ENCODE measurements at places on chromosomes 11 and 22. TPM values are rescaled to one million over a fixed set of nuclear protein-coding genes. Genes with fewer than 3 reads are reported as not detected.

Gene KCNJ11
- 5.9 TPM for total RNA-seq

Gene TRIM48
- not detected for total RNA-seq

Gene PATE2
- total RNA-seq: not detected

Gene OR8D4
- total RNA-seq: 0.14 TPM

Gene HEPHL1
- total RNA-seq: 0.07 TPM

Gene GLYAT
- total RNA-seq: 0.10 TPM

Gene OR2D2
- total RNA-seq: 0.24 TPM

Gene MUC5AC
- not detected for total RNA-seq

GRCh38 chr11:31022080-31022479 is 347.5 kb downstream of the DCDC1 start:
- no peak for DNase-seq

DNA sequence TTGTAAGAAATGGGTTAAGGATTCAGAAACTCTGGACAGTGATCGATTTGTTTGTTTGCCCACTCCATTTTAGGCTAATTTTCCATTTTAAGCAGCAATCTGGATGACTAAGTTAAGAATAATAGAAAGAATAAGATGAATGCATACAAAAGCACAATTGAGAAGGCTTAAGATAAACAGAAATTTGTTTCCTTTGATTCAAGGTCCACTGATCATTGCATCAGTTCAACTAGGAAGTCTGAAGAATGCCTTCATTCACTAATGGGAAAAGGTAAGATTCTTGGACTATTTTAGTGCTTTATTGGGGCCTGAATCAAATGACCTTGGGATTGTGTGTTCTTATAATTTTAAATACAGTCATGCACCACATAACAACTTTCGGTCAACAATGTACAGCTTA is 140.8 kb downstream of the CADM1 start:
- DNase-seq: no peak

GRCh38 chr11:77155082-77155475 is 27.0 kb downstream of the MYO7A start:
- DNase-seq: no peak

DNA sequence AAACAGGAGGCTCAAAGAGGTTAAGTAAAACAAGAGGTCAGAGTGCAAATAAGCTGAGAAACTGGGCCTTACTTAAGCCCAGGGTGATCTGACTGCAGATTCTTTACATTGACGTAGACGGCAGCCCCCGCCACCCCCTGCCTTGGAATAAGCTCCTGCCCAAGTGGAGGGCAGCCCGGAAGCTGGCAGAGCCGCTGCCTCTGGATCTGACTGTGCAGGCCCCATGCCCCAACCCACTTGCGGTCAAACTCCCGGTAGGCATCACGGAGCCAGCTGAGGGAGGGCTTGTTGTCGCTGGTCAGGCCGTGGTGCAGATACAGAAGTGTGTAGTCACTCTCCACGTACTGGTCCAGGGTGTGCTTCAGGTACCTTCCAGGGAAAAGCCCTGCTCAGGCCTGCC is 18.6 kb downstream of the ARHGAP1 start:
- no peak for DNase-seq

DNA sequence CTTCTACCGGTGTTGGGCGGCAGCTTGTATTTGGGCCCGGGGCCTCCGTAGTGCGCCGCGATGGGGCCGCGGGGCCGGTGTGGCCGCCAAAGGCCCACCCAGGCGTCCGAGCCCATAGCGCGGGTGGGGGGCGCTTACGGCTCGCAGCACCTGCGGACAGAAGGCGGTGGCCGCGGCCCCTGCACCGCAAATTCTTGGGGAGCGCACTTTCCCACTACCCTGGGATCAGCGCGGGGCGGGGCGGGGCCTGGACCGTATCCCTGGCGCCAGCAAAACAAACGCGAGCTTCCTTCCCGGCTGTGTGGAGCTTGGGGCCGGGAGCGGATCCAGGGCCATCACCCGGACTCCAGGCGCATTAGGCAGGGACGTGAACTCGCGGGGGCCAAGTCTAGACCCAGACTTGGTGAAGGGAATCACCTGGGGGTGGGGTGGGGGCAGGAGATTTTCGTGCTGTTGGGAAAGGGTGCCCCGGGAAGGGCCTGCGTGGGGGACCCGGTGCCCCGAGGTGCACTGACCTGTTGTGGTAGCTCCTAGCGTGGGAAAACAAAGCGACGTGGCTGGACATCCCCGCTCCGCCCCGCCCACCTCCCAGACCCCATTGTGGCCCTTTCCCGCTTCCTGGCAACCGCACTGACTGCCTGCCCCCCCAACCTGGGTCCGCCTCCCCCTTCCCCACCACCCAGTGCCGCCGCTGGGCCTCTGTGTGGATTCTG is 2.3 kb upstream of the TYMP start:
- DNase-seq: peak; percentile 76

DNA sequence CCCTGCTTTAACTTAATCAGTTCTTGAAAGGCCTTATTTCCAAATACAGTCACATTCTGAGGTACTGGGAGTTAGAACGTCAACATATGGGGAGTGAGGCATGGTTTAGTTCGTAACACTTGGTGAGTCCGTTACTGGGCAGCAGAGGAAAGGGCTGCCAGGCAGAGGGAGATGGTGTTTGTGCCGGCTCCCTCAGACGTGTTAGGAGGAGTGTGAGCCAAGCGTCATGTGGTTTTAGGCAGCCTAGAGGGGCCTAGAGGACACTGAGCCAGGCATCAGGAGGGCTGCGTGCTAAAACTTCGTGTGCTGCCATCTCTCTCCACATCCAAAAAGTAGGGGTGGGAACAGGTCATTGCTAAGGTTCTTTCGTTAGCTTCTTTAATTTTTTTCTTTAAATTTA is 10.2 kb downstream of the BCR start:
- DNase-seq: no peak

DNA sequence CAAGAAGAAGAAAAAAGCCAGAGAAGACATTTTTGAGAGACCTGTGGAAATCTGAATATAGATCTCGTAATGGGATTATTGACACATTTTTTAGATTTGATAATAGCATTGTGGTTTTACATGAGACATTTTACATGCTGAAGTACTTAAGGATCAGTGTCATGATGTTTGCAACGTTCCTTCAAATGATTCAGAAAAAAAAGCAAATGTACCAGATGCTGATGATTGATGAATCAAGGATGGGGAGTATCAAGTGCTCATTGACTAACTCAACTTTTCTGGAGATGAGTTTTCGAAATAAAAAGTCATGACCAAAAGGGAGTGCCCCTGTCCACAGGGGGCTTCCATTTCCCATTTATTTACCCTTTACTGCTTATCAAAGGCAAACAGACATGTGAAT is 207.0 kb upstream of the SORL1-AS1 start:
- DNase-seq: no peak

DNA sequence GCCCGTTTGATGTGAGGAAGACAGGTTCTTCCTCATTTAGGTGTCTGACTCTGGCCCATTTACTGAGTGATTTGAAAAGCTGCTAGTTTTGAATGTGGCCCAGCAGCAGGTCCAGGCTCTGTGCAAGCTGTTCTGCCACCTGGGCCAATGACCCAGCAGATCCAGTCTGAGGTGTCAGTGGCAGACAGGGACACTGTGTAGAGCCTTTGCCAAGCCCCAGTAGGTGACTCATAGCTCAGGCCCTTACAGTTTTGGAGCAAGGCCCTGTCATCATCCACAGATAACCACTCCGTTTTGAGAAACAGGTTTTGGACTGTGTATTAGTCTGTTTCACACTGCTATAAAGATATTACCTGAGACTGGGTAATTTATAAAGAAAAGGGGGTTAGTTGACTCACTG is 23.9 kb downstream of the TSPAN32 start:
- no peak for DNase-seq

DNA sequence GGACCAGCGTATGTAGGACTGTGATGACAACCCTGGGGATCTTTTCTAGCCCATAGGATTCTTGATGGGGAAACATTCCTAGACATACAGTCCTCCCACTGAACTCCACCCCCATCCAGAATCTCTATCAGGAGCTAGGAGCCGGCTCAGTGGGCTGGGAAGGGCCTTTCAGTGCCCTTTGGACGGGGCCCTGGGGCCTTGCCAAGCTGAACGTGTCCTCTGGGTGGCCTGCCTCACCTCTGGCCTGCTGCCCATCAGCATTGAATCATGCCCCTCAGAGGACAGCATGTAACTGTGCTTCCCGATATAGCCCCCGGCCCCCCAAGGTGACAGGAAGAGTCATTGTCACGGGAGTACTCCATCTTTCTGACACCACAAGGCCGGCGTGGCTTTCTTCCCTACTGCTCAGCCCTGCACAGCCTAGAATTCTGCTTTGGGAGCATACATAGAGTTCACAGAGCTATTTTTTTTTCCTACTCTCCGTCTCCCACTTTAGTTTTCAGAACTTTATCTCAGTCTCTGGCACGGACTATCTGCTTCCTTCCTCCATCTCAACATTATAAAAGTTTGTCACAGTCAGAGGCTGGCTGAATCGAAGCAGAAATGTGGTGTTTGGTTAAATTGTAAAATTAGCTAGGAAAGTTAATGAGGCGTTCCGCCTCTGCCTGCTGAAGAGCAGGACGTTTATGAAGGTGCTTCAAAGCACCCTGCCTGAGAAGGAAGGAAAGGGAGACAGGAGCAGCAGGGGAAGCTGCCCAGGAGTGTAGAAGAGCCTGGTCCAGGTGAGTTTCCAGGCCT is 111.9 kb downstream of the ZBTB16 start:
- DNase-seq: no peak

DNA sequence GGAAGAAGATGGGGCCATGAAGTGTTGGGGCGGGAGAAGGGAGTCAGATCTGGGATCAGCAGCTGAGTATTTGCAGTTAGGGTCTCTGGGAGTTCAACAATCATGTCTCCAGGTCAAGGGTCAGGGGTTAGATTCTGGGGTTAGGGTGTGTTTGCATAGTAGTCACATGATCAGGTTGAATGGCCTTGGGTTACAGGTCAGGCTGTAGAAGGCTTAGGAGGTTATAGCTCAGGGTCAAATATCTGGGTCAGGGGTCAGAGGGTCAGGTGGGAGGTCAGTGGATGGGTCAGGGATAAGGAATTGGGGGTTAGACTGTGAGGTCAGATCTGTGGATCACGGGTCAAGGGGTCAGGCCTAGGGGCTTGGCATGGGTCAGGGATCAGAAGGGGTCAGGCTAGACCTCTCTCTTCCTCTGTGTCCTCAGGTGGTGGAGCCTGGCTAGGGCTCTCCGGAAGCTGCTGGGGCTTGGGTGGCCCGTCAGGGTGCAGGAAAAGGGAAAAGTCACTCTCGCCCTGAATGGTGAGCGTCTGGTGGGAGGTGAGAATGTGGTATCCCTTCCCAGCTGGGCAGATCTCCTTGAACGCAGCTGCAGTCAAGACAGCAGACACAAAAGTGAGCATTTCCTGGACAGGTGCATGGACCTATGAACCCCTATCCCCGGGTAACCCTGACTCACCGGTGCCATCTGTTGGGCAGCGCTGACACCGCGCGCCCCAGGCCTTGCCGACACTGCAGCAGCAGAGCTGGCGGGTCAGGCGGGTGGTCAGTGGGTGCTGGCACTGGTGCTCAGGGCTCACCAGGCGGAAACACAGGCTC is 6.4 kb downstream of the LTBP3 start:
- peak; percentile 83 for DNase-seq

GRCh38 chr22:19523240-19524169 is 705 bp downstream of the CLDN5 start:
- DNase-seq: peak; percentile 86

- no peak for DNase-seq
Observed at GRCh38 chr11:114291381-114291780, 4.8 kb upstream of the NNMT start.

- peak; percentile 89 for DNase-seq
Observed at GRCh38 chr11:46382646-46383403, 1.4 kb downstream of the MDK start.

- no peak for DNase-seq
Observed at GRCh38 chr22:46147471-46148267, 2.7 kb upstream of the PPARA start.

GRCh38 chr11:94602430-94603372 is 35.5 kb downstream of the PIWIL4 start:
- peak; percentile 71 for DNase-seq

GRCh38 chr22:50308986-50309600 is 1.6 kb upstream of the PLXNB2 start:
- DNase-seq: no peak

- DNase-seq: no peak
Observed at GRCh38 chr11:121448431-121448941, 3.6 kb upstream of the SORL1 start.

- DNase-seq: peak; percentile 19
Observed at GRCh38 chr11:121534131-121535093, 81.6 kb upstream of the SORL1-AS1 start.

- DNase-seq: peak; percentile 33
Observed at GRCh38 chr11:2721210-2721916, 21.6 kb upstream of the KCNQ1OT1 start.

DNA sequence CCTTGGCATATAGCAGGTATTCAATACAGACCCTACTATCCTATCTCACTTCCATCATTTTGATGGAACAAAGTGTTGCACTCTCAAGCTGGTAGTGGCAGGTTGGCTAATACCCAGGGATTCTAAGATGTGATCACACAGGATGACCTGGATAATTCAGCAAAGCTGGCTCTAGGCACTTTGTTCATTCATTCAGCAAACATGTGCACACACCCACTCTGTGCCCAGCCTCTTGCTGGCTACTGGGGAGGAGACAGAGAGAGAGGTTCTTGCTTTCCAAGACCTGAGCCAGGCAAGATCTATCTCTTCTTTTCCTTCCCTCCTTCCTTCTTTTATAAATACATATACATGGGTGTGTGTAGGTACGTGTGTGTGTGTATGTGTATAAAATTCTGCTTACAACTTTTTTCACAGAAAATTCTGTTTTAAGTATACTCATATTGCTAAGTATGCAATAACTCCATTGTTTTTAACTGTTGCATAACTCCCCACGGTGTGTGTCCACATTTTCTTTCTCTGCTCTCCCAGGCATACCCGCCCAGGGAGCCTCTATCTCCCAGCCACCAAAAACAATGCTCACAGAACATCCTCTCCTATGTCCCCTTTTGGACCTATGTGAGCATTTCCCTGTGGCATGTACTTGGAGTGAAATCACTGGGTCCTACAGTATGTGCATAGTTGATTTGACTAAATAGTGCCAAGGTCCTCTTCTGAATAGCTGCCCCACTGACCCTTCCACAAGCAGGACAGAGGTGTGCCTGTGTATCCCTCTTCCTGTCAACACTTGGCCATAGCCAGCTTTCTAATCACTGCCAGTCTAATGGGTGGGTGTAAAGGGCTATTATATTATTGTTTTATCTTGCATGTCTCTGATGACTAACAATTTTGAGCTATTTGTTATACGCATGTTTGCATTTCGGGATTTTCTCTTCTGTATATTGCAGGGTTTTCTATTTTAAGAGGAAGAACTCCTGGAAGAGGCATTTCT is 27.5 kb downstream of the CLPB start:
- no peak for DNase-seq
